T-helper 1 cell (primary cell): ENCODE measurements at places on chromosomes 6 and 20.

GRCh38 chr6:4904461-4905025 is 99.3 kb downstream of the RPP40 start:
- DNase-seq: no peak

GRCh38 chr6:24720131-24720603 is 1.2 kb upstream of the C6orf62 start:
- peak; percentile 77 for DNase-seq

DNA sequence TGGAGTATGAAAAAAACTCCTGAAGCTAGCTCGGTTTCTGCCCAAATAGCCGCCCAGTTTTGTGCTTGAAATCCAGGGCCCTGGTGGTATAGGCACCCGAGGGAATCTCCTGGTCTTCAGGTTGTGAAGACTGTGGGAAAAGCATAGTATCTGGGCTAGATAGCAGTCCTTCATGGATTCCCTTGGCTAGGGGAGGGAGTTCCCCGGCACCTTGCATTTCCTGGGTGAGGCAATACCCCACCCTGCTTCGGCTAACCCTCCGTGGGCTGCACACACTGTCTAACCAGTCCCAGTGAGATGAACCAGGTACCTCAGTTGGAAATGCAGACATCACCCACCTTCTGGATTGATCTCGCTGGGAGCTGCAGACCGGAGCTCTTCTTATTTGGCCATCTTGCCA is 184.5 kb upstream of the SLC35B3 start:
- DNase-seq: no peak

GRCh38 chr6:33607126-33607783 is 13.9 kb upstream of the ITPR3 start:
- no peak for DNase-seq

DNA sequence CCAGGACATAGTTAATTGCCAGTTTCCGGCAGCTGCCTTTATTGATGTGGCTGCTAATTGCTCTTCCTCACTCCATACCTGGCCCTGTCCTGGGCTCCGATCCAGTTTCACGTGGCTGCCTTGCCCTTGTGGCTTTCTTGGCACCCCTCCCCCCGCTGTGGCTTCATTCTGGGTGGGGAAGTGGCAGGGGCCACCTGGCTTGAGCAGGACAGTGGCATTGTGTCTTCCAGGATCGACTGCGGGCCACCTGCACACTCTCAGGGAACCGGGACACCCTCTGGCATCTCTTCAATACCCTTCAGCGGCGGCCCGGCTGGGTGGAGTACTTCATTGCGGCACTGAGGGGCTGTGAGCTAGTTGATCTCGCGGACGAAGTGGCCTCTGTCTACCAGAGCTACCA is 10.8 kb downstream of the MAVS start:
- no peak for DNase-seq

DNA sequence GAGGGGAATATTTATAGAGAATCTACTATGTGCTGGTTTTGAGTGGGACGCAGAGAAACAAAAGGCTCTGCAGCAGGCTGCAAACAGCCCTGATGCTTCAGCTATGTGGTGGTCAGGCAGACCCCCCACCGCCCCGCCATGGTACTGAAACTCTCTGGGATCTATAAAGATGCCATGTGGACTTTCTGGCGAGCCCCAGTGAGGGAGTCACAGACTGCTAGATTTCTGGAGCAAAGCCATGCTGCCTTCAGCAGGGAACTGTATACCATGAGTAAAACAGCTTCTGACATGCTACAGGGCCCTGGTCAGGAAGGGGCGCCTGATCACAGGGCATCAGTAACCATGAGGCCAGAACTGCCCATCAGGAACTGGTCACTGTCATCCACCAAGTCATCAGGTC is 19.2 kb upstream of the BPIFB1 start:
- DNase-seq: no peak

- no peak for DNase-seq
These were observed 176.1 kb downstream of the ID4 start for GRCh38 chr6:20013066-20013861.

DNA sequence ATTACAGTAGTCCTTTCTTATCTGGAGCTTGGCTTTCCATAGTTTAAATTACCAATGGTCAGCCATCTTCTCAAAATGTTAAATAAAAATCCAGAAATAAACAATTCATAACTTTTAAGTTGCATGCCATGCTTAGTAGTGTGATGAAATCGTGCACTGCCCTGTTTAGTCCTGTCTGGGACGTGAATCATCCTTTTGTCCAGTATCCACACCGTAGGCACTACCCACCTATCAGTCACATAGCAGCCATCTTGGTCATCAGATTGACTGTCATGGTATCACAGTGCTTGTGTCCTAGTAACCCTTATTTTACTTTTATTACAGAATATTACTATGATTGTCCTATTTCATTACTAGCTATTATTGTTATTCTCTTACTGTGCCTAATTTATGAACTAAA is 924.1 kb downstream of the EYS start:
- DNase-seq: no peak

- no peak for DNase-seq
These were observed 302.9 kb downstream of the CLIC5 start for GRCh38 chr6:45712786-45713185.

- DNase-seq: no peak
These were observed 8.4 kb upstream of the BIRC7 start for GRCh38 chr20:63227260-63227659.

- DNase-seq: no peak
These were observed 265.8 kb upstream of the PLCB4 start for GRCh38 chr20:8803065-8803464.

- DNase-seq: peak; percentile 44
These were observed at the start of gene HLA-DMB for GRCh38 chr6:32940656-32941213. TSS of gene HLA-DMB (minus strand) at chr6:32941028. CDS start at chr6:32940807, 221 bp downstream.

DNA sequence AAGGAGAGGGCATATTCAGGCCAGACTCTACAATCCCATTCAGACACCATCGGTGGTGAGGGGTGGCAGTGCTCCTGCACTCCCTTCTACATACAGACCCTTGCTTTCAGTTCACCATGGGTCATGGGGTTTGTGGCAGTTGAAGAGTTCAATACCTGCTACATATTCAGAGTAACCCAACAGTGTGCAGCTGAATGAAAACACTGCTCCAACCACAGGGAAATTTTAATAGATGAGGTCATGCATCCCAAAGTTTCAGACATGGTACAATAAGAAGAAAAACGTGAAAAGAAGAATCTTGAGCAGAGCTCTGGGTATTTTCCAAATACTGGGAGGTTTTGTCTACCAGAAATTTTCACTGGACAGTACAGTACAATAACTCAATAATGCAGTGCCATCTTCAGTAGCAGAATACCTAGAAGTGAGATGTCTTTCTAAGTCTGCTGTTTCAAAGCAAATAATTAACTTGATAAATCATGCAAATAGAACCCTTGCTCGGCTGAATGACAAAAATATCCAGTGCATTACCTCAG is 162.1 kb downstream of the PTPRK start:
- DNase-seq: no peak

DNA sequence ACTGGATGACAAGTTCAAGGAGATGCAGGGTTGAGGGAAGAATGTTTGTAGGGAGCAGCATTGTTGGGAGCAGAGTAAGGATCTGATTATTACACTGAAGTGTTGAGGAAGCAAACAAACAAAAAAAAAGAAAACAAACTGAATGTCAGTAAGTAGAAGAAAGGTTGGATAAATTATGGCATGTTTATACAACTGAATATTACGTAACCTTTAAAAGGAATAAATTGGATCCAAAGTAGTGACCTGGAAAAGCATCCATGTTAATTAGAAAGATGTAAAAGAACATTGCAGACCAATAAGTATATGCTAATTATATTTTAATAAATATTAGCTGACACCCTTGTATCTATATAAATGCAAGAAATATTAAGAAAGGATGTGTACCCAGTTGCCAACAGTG is 12.8 kb upstream of the TSPYL1 start:
- DNase-seq: no peak

- no peak for DNase-seq
These were observed 4.9 kb upstream of the TBXT start for GRCh38 chr6:166172546-166172945.

GRCh38 chr20:45469336-45470261 is at the start of gene WFDC2:
TSS of gene WFDC2 (plus strand) at chr20:45469753. CDS start at chr20:45469782, 29 bp downstream.
- no peak for DNase-seq

- no peak for DNase-seq
These were observed 9.0 kb downstream of the SFT2D1 start for GRCh38 chr6:166333172-166333995.

DNA sequence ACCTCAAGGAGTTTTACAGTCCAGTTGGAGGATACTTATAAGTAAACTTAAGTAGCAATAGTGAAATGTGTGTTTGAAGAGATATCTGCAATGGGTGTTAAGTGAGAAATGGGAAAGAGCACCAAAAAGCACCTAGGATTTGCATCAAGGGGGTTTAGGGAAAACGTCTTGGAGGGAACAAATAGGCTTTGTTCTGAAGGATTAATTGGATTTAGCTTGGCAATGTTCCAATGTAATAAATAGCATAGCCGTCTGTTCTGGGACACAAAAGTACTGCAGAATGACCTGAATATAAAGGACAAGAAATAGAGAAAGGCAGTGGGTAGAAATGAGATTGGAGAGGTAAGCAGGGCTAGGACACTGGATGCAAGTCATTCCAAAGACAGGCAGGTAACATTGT is 2.8 kb upstream of the MYO6 start:
- no peak for DNase-seq

- DNase-seq: no peak
These were observed 455.1 kb downstream of the CDC5L start for GRCh38 chr6:44842616-44843015.

- no peak for DNase-seq
These were observed 224.2 kb upstream of the SSTR4 start for GRCh38 chr20:22810626-22811569.

DNA sequence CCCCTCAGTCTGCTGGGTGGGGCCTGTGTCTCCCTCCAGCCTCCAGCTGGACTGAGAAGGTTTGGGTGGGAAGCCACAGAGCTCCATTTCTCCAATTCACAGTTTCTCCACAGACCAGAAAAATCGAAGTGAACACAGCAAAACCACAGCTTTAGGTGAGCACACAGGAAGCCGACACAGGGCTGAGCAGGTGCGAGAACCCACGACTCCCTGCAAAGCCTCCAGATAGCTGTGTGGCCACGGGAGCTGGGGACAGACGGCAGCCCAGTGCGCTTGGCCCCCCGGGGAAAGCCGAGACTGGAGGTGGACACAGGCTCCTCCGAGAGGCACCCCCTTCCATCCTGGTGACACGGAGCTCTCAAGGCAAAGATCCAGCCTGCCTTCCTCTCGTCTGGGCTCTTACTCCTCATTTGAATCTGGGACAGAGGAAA is 29.0 kb upstream of the MPC1 start:
- peak; percentile 23 for DNase-seq

- DNase-seq: no peak
These were observed 72.5 kb downstream of the ATP9A start for GRCh38 chr20:51695574-51696303.

GRCh38 chr20:25148181-25148981 is 47.1 kb upstream of the ENTPD6 start:
- peak; percentile 31 for DNase-seq

GRCh38 chr6:136051140-136051775 is 198.9 kb downstream of the MTFR2 start:
- DNase-seq: no peak

DNA sequence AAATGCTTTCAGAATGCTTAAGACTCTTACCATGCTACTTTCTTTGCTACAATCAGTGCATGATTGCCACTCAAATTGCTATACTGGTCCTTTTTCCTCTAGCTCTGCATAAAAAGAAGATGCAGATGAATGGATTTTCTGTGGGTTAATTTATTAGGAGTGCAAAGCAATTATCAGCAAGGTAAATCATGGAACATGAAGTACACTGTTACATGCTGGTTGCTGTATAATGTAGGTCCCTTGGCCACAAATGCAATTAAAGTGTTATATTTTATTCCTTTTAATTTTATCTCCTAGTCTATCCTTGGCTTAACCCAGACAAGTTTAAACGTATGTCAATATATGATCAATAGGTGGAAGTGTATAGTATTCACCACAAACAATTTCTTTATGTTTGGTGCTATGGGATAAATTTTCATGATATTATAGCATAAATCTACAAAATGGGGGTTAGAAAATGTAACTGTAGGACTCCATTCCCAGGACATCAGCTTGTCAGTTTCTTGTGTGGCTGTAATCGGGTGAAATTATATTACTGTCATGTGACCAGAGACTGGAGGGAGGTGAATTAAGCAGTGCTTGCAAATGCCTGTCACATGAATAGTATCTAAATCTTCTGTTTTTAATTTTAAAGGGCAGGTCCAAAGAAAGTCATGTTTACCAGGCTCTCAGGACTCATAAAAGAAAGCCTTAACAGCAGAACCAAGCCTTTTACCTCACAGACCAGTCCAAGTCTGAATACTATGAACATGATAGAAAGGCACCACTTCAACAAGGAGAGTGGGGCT is 176.9 kb upstream of the ID4 start:
- no peak for DNase-seq

- DNase-seq: no peak
These were observed 2.2 kb upstream of the ARHGAP40 start for GRCh38 chr20:38599410-38599882.

- no peak for DNase-seq
These were observed 1.9 kb downstream of the RNF217 start for GRCh38 chr6:124963831-124964763.

DNA sequence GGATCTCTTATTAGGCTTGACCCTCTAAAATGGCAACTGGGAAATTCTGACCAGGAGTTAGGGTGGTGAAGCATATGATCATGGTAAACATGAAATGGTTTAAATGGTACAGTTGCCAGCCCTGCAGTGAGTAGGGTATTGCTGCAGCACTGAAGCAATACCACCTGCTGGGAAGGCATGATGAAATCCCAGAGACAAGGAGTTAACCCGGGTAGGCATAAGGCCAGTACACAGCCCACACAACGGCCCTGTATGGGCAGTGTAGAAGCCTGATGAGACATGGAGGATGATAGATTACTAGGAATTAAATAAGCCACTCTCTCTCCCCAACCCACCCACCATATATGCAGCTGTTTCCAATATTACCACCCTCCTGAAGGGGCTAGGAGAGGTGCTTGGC is 197.4 kb upstream of the MOCS1 start:
- no peak for DNase-seq

- no peak for DNase-seq
These were observed 16.6 kb downstream of the ZC3H12D start for GRCh38 chr6:149468179-149468578.

- DNase-seq: no peak
These were observed 101.6 kb downstream of the DST start for GRCh38 chr6:56541030-56541600.

DNA sequence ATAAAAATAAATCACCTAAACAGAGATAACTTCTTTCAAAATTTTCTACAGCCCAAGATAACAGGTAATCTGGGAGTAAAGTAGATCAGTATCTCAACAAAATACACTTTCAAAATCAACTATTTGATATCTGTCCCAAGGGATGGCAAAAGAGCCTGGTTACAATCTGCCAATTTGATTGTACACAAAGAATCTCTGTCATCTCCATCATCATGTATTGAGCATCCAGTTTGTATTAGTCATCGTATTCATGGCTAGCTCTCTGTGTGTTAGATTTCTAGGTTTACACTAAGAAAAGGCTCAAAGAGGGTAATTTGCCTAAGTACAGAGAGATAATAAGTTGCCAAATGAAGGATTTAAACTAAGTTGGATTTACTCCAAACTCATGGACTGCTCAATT is 329.0 kb upstream of the NRSN1 start:
- no peak for DNase-seq

- no peak for DNase-seq
These were observed 84.4 kb downstream of the NINL start for GRCh38 chr20:25500880-25501351.

- no peak for DNase-seq
These were observed 56.9 kb downstream of the BCAS1 start for GRCh38 chr20:54013471-54013870.
